ENCODE measurements at places on chromosomes 6 and 20.

DNA sequence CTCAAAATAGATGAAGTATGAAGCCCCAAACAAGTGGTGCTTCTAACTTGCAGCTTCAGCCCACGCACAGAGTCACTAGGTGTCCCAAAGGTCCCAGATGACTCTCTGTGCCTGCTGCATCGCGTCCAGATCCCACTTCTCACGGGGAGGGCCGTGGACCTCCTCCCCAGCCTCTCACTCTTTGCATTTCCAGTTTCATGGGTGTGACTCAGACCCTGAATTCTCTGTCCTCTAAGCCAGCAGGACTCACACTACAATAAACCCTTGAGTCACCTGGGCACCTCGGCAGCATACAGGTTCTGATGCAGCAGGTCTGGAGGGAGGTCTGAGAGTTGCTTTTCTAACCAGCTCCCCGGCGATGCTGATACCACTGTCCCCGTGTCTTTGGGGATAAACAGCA, 114.0 kb upstream of the RIN2 start:
- no peak for DNase-seq

GRCh38 chr20:48661575-48662455, 166.0 kb downstream of the PREX1 start:
- no peak for DNase-seq

DNA sequence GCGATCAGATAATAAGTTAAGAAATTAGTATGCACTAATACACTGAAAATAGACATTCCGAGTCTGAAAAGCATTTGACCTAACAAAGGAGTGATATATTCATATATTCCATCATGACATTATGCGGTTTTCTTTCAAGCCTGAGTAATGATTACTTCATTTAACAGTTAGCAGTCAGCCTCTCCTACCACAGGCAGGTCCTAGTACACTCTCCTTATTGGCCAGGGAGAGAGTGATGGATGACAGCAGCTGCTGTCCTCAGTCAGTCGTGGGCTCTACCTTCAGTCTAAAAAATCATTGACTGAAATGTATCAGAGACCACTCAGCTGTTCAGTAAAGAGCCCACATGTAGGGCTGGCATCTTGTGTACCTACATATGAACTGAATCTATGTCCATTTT, 33.2 kb upstream of the VGLL2 start:
- DNase-seq, result no peak

GRCh38 chr6:21049572-21049971, 515.3 kb downstream of the CDKAL1 start:
- DNase-seq, result no peak

- DNase-seq, result no peak
Measured at GRCh38 chr20:59117526-59117925, 46.1 kb upstream of the ZNF831 start.

DNA sequence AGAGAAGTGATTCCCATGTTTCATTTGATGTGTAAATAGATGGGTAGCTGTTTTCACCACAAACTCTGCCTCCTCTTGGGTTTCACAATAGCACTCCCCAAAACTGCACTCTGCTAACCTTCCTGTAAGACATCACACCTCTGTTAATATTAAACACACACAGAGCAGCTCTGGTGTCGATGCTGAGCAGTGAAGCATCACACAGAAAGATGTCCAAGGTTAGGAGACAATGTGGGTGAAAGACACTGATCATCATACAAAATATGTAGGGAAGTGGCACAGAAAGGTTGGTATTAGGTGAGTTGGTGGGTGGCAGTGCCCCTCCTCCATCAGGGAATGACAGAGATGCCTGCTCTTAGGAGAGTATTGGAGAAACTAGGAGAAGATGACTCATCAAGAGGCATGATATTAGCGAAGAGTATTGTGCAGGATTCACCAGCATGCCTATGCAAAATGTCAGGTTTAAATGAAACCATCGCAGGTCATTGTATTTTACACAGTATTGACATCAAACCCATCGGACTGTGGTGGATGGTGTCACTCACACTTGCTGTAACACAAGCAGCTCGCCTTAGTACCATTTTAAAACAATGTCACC, 199.7 kb downstream of the TBXT start:
- DNase-seq, result no peak

DNA sequence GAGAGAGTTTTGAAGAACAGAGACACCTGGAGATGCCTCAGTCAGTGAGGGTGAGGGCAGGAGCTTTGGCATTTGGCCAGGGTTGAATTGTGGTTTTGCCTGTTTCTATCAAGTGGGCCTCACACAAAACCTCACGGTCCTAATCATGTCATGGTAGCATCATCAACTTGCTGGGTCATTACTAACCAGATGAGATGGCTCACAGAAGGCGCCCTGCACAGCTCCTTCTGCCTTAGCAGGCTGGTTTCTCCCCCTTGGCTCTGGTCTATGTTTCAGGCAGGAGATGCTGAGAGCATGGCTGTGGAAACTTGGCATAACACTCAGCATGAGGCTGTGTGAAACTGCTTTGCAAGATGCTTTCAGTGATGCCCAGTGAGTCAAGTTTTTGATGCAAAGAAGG, 99.3 kb downstream of the LRRC1 start:
- DNase-seq, result no peak

GRCh38 chr6:132683543-132683942, 24.6 kb upstream of the TAAR1 start:
- DNase-seq, result no peak

DNA sequence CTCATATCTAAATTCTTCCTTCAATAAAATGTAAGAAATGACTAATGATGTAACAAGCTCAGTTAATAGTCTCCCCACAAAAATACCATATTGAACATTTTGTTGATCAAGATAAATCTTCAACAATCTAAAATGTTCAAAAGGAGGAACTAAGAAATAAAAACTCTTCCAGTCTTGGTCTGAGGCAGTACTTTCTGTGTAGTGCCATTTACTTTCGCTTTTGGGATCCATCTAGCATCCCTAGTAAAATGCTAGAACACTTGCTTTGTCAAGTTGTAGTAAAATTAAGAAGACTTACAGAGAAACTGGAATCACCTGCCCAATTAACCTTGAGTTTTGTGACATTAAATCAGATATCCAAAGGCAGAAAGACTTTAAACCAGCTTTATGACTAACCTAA, 246.4 kb downstream of the KHDRBS2 start:
- DNase-seq, result no peak

GRCh38 chr6:149311766-149312165, 5.7 kb upstream of the TAB2 start:
- no peak for DNase-seq

DNA sequence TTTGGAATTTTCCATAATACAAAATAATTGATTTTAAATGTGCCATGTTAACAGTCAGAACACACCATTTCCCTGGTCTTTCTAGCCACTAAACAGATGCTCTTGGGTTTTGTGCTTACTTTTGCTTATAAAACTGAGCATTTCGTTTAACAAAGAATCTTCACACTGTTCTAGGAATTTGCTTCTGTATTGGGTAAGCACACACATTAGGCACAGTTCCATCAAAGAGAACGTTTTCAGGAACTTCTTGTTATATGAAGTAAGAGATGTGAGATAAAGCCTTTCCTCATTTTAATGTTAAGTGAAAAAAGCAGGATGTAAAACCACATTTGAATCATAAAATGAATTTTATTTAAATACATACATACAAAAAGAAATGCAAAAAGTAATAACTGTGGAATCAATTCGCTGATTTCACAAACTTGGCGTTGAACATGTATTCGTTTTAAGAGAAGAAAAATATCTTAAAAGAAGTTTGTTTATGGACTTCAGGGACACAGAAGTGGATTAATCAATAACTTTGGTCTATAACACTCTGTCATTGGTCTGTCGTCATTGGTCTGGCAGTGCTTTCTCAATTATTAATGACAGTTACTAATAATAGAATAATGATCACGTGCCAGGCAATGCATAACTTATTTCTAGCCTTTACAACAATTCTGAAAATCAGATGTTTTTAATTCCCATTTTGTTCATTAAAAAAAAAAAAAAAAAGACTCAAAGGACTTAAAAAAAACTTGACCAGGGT, 199.9 kb upstream of the PRDM1 start:
- no peak for DNase-seq

- DNase-seq, result no peak
Measured at GRCh38 chr6:119043265-119043664, 35.2 kb downstream of the FAM184A start.

DNA sequence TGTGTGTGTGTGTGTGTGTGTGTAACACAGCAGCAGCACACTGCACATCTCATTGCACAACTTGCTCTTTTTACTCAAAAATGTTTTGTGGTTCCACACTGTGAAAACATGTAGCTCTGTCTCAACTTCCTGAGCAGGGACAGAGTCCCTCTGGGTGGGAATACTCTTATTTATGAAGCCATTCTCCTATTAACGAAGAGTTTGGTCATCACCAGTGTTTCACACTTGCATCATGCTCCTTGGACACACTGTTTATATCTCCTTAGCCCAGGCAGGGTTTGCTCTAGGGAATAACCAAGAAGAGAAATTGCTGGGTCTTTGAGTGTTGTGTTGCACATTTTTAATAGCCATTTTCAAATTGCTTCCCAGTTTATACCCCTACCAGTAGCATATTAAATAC, 53.6 kb downstream of the ZNF831 start:
- DNase-seq, result no peak

DNA sequence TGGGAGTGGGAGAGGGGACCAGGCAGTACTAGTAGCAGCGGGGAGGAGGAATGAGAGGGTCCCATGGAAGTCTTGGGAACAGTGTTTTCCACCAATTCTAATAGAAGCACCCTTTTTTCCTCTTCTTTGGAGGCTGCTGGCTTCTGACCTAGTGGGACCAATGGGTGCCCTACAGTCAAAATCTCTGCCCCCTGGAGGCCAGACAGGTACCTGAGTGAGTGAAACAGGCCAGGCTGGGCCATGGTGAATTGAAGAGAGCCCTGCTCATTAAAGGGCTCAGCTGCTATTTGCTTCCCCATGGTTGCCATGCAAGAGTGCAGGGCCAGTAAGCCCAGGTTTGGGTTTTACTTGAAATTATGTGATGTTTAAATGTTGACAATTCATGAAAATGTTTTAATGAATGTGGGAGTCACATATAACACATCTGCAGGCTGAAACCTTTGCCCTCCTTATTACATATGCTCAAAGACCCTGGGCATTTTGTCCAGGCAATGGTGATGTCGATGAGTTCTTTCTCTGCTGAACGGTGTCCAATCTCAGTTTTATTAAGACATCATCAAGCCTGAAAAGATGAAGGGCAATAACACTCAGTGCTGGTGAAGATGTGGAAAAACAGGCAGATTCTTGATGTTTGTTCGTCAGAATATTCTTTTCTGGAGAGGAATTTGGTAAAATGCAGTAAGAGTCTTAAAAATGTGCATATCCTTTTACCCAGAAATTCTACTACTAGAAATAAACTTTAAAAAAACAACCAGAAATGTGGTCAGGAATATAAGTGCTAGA, 42.3 kb upstream of the OCSTAMP start:
- no peak for DNase-seq

DNA sequence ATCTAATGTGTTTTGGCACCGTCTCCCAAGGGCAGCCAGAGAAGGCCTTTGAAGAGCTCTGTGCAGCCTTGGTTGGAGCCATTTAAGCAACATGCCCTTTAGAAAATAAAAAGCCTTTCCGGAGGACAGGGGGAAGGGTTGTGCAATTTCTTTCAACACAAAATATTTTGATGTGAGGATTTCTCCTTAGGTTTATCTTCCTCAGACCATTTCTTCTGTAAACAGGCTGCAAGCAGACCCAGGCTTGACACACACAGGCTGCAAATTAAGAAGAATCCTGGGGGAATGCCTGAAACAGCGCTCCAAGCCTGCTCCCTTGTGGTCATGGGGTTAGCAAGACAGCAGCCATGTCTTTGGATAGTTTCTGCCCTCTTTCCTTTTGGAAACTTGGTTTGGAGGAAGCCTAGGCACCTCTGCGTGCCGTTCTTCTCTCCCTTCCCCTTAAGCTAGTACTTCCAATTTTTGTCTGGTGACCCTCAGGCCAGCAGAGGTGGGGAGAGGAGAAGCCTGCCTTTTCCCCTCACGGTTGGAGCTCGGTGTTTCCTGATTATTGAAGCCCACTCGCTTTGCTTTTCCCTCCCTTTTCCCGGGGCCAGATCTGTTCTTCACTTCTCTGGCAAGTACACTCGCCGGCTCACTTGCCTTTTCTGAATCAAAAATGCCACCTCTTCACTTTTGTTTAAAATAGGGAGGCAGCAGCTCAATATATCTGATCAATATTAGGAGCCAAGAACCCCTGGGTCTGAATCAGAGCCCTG, 39.6 kb upstream of the NOX3 start:
- no peak for DNase-seq

DNA sequence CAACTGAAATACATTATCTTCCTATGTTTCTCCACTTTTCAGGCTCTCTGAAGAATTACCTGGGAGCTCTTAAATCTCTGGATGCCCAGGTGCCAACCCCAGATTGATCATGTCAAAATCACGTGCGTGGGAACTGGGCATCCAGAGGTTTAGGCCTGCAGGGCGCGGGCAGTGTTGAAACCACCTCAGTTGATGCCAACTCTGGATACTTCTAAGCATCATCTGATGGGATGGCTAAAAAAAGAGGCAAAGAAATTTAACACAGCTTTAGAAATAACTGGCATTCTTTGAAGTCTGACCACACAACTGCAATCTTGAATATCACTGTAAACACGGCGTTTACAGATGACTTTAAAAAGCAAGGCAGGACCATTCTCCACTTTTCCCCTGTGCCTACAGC, 41.9 kb downstream of the PTGIS start:
- DNase-seq, result no peak

DNA sequence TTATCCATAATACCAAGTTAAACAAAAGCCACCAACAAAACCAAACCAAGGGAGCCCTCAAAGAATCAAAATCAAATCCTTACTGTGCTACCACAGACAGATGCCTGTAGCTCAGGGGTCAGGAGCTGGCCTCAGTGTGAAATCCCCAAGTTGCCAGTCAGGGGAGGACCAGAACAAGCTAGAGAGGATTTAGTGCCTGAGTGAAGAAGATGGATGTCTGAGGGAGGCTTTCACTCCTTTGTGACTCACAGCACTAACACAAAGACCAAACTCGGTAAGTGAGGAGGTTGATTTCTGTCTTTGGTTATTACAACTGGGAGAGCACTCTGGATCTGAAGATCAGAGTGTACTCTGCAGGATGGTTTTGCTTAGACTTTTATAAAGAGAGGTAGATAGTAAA, 189.9 kb upstream of the ZNF184 start:
- DNase-seq, result no peak

- no peak for DNase-seq
Measured at GRCh38 chr6:18016698-18017097, 29.3 kb upstream of the KIF13A start.

- DNase-seq, result no peak
Measured at GRCh38 chr20:14113416-14113815, 118.1 kb downstream of the MACROD2 start.

Data from stimulated activated CD8-positive, alpha-beta memory T cell treated with anti-CD3 and anti-CD28 coated beads, Interleukin-4, amount 100 ng/mL, for 4 hours (primary cell).